Right lung (tissue), 10 donors: ENCODE measurements at places on chromosomes 5 and 9.
A peak's percentile ranks its signal among the peaks of the same experiment; 100 is the strongest.

GRCh38 chr9:138067613-138068367 is 190.2 kb downstream of the CACNA1B start:
- no peak for DNase-seq

DNA sequence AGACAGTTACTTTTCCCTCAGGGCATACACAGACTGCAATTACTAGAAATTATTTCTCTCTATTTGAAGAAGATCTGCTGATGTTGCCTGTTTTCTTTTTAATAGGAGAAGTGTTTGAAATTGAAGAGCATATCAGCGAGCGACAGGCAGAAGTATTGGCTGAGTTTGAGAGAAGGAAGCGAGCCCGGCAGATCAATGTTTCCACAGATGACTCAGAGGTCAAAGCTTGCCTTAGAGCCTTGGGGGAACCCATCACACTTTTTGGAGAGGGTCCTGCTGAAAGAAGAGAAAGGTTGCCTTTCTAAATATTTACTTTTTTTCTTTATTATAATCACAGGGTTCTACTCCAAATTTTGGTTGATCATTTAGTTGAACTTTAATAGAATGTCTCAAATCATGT is 3.4 kb downstream of the PRPF4 start:
- DNase-seq: no peak

GRCh38 chr5:169004551-169004950 is 296.4 kb downstream of the SLIT3 start:
- DNase-seq: no peak

- no peak for DNase-seq
Observed at GRCh38 chr5:108634617-108635288, 112.9 kb upstream of the FER start.

- no peak for DNase-seq
Observed at GRCh38 chr5:78568212-78568611, 80.4 kb downstream of the LHFPL2 start.

DNA sequence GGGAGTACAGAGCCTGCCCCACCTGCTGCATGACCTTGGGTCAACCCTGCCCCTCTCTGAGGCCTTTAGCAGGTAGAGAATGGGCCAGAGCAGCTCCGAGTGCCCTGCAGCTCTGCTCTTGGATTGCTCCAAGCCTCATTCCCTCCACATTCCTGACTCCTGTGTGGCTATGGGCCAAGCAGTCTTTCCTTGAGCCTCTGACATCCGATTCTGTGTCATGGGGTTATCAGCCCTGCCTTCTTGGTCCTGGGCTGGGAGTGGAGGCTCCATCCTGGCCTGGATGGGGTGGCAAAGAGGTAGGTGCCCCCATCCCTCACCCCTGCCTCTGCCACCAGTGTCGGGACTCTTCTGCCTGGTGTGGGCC is 13.7 kb downstream of the FPGS start:
- no peak for DNase-seq

DNA sequence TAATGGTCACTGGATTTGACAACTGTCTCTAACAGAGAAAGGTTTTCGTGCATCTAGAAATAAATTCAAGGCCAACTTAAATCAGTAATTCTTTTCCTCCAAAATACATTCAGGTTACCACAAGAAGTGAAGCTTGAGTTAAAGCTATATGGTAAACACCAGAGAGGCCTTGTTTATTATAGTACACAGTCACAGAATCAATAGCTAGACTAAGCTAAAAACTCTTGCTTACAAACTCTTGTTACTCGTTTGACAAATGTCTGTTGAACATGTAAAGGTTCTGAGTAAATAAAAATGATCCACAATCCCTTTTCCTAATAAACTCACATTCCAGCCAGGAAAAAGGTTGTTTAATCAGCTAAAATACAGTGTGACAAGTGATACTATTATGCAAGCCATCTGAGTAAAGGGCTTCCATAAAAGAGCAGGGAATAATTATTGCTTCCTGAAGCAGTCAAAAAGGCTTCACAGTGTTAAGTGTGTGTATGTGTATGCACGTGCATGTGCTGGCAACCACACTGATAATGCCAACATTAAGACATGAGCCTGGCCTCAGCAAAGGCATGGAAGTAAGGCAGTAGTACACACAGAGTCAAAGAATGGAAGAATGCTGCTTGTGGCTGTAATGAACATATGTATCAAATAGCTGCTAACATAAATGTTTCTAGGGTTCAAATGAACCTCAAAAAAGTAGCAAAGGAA is 12.8 kb downstream of the PTAR1 start:
- no peak for DNase-seq

DNA sequence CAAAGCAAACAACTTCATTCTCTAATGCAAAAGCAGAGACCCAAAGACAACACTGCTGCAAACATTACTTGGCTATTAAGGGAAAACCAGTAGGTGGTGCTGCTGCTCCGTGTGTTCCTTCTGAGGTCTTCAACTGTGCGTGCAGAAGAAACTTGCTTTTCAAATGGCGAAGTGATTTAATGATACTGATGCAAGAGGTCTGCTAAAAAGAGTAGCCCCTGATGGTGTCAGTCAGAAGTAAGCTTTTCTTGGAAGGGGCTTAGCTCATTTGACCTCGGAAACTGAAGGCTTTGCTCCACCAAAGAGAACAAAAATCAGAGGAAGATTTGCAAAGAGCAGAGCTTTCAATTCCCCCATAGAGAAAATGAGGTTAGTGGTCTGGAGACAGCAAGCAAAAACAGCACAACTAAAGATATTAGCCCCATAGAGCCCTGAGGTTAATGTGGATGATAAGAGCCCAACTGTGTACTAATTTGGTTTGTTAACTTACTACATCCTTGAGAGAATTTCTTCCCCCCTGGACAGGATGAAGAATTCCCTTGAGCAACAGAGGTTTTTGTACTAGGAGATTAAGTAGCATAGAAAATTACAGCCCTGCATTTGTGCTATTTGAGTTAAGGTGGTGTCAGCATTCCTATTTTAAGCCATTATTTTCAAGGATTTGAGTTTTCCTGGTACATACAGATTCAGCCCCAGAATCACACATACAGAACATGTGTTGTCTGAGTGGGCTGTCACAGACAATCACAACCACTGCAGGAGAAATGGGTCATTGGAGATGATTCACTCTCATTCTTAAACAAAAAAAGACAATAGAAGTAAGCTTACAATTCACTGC is 153.2 kb upstream of the C9orf72 start:
- peak; percentile 72 for DNase-seq

DNA sequence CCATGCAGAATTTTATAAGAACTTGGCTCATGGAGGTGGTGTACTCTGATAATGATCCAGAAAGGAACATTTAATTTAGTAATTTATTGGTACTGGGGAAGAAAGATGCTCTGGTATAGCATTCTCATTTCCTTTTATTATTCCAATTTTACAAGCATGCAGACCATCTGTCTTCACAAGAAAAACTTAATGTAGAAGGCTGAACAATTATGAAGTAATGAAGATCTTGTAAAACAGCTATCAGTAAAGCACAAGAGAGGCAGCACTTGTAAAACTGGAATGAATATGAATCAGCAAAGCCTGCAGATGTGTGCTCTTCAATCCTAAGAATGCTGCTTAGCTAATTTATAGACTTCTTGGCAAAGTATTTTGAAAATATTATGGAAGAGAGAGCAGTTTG is 300.0 kb downstream of the YTHDC2 start:
- no peak for DNase-seq

GRCh38 chr5:133453831-133454230 is 158.5 kb downstream of the FSTL4 start:
- DNase-seq: peak; percentile 33

DNA sequence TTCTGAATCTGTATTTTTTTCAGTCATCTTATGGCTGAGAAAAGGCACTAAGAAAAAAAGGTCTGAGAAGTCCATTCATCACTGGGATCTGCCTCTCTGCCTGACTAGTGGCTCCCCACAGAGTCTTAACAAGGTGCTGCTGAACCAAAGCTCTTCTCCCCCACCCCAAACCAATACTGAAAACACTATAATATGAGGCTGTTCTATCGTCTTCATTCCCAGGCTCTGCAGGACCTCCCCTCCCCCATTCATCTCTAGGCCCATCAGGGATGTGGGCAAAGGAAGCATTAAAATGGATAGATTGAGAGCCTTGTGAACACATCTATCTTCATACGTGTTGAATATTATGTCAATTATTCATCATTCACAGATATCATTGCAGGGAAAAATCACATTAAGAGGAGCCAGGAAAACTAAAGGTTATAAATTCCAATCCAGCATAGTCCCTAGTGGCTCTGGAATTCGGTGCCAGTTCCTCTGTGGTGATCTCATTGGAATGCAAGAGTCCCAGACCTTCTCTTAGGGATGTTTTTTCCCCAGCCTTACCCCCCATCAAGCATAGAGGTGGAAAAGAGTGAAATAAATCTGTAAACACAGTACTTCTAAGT is 44.3 kb upstream of the GPR151 start:
- no peak for DNase-seq

DNA sequence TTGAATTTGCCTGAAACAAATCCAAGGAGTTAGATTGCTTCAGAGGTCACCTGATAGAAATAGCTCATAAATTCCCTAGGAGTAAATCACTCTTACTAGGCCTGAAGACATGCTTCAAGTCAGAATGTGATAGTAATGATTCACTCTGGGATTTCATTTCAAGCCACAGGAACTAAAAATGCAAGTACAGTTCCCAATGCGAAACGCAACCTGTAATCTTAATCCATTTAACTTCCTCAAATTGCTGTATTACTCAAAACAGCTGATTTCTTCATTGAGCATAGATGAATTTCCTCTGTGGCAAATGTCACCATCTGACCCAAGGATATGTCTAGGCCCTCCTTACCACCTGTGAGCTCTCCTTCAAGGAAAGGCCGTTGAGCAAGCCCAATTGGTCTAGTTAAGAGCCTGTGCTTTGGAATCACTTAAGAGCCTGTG is 32.1 kb upstream of the IL6ST start:
- no peak for DNase-seq

- DNase-seq: peak; percentile 89
Observed at GRCh38 chr9:129174724-129175514, 3.1 kb downstream of the IER5L start.

- no peak for DNase-seq
Observed at GRCh38 chr9:122202111-122202510, 26.6 kb downstream of the LHX6 start.

- no peak for DNase-seq
Observed at GRCh38 chr5:147175516-147176097, 59.2 kb upstream of the STK32A start.

DNA sequence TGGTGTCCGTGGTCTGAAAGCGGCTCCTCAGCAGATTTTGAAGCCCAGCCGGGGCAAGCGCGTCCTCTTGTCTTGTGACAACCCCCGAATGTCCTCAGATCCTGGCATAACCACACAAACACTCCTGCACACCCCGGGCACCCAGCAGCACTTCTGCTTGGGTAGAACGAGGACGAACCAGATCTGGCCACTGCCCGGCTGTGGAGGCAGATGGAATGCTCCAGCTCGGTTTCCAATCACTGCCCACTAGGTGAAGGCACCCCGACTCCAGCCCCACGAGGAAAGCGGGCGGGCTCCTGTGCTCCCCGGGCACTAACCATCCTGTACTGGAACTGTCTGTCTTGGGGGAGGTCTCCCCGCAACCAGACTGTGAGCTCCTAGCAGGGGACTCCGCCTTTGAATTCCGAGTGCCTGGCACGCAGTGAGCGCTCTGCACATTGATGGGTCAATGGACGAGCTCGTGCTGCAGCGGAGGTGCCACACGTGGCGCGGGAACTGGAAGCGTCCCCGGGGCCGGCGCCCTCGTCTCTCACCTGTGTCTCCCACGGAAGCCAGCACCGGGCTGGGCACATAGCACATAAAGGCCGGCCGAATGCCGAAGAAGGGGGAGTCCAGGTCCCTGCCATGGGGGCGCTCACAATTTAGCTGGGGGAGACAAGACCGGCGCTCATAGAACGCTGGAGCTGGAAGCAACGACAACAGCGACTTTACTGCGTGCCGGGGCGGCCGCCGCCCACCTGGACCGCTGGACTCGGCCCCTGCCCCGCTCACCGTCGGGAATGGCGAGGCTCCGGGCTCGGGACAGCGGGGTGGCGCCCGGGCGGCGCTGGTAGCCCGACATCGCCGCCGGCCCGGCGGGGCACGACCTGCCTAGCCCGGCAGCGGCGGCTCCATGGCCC is 608 bp downstream of the ENTR1 start:
- DNase-seq: peak; percentile 12

DNA sequence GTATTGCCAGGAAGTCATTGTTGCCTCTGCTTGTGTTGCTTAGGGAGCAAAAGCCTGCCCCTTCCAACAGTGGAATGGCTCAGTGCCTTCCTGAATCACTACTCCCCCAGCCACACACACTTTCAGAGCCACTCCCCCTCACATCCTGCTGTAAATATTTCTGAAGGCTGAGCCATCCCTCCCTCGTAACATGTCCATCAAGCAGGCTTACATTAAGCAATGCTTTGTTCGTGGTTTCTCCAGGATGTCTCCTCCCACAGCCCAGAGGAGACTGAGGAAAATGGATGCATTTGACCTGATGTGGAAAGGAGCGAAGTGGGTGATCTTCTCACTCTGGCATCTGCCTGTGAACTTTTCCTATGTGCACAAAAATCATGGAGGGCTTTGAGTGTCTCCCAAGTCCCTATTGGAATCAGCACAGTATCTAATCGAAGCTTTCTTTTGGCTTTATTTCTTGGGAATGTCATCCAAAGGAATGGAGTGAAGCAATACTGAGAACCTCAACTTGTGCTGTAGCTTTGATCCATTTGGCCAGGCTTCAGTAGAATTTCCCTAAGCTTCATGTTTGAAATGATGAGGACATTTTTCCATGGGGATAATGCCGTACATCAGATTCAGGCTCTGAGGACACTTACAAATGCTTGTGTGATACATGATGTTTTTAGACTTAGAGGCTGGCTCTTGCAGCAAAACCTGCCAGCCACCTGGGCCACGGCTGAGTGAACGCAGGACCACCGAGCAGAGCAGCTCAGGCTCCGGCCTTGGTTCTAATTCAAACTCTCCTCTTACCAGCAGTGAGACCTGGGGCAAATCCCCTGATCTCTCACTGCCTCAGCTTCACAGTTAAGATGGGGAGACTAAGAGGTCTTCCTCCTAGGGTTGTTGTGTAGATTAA is 389.1 kb downstream of the ENC1 start:
- DNase-seq: peak; percentile 60

- no peak for DNase-seq
Observed at GRCh38 chr5:68479524-68479923, 264.0 kb downstream of the PIK3R1 start.

DNA sequence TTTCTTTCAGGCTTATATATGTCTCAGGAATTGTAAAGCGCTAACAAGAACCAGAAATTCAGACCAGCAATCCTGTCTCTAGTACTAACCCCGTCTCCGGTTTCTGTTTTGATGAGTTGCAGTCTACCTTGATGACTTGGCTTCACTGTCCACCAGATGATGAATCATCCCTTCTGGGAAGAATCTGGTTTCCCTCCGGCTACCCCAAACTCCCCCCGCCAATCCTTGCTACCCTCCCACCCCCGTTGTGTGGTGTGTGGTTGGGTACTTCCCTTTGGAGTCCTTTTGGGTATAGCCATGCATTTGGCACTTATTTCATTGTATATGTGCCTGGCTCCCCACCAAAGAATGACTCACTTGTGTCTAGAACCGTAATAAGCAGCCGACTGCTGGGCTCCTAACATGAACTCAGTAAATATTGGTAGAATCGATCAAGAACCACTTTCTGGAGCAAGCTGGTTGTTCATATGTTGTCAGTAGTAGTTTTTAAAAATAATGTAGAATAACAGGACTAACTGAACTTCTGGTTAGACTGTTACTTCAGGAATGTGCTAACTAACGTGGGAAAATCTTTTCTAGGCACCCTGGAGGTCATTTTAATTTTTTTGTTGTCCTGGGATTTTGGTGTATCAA is 8.3 kb upstream of the TGFBI start:
- DNase-seq: no peak

GRCh38 chr9:121835587-121836365 is 184.3 kb downstream of the DAB2IP start:
- no peak for DNase-seq
